ENCODE measurements at places on chromosomes 3 and 15. TPM values are rescaled to one million over a fixed set of nuclear protein-coding genes. Genes with fewer than 3 reads are reported as not detected.

VILL gene
- total RNA-seq = 8.7 TPM

DNAJA4 gene
- 1.2 TPM for total RNA-seq

EXD1 gene
- not detected for total RNA-seq

THPO gene
- 0.16 TPM for total RNA-seq

CPLX3 gene
- under 0.01 TPM for total RNA-seq

SOX14 gene
- not detected for total RNA-seq

OR5K4 gene
- total RNA-seq = not detected

LNP1 gene
- total RNA-seq = 3.9 TPM

THRB gene
- 0.09 TPM for total RNA-seq

TLR9 gene
- total RNA-seq = under 0.01 TPM

MESP2 gene
- 1.9 TPM for total RNA-seq

ARID3B gene
- 1.0 TPM for total RNA-seq

TMC3 gene
- not detected for total RNA-seq

LTF gene
- not detected for total RNA-seq

Measured in bronchial smooth muscle cell (primary cell).